Activated naive CD4-positive, alpha-beta T cell treated with anti-CD3 and anti-CD28 coated beads, Interleukin-2, amount 10 ng/mL, durations not matched to agents 7 days and 5 days (primary cell): ENCODE measurements at places on chromosomes 11 and 22.

DNA sequence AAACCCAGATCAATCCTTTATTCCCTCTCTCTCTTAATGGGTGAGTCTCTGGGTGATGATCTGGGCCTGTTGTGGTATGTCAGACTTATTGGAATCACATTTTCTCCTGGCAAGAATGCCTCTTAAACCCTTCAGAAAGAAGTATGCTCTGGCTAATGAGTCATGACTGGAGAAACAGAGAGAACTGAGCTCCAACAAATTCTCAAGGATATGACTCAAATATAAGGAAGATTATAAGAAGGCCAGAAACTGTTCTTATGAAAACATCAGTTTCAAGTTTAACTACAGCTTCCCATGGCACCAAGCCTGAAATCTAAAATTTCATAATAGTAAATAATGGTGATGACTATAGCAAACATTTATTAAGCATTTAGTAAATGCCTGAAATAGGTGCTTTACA is 83.9 kb downstream of the OR5AK2 start:
- DNase-seq, result no peak

DNA sequence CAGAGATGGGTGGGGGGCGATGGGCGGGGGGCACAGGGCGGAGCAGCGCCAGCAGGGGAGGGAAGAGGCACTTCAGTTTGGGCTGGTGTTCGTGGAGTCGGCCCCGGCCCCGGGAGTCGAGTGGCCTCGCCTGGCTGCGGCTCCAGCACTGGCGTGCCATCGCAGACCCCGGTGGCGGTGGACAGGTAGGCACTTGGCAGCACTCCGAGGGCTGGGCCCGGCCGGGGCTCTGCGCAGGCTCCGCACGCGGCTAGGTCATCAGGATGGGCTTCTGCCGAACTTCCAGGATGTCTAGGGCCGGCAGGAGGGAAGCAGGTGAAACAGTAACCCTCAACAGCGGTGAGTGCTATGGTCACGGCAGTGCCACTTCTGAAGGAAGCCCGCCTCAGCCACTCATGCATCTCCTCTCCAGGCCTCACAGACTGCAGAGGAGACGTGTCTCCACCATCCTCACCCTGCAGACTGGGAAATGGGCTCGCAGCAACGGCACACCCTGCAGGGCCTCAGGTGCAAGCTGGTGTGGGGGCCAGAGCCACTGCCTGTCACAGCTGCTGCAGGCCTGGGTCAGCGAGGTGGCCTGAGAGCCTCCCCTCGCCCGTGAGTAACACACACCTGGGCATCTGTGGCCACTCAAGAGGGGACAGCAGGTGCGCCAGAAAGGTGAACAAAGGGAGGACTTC is 33.3 kb downstream of the NUP50 start:
- no peak for DNase-seq

DNA sequence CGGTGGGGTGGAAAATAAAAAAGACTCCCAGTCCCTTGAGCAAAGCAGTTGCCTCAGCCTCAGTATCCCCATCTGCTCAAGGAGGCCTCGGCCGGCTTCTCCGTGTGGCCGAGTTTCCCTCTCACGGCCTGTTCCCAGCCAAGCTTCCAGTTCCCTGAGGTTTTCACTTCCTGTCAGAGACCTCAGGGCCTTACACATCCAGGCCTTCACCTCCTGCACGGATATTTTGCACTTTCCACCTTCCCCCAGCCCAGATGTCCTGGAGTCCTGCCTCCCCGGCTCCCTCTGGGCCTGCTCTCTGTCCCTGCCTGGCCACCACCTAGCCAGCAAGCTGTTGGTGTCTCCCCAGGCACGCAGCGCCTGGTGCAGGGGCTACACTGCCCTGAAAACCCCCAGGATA is 41.1 kb upstream of the CD82 start:
- no peak for DNase-seq

DNA sequence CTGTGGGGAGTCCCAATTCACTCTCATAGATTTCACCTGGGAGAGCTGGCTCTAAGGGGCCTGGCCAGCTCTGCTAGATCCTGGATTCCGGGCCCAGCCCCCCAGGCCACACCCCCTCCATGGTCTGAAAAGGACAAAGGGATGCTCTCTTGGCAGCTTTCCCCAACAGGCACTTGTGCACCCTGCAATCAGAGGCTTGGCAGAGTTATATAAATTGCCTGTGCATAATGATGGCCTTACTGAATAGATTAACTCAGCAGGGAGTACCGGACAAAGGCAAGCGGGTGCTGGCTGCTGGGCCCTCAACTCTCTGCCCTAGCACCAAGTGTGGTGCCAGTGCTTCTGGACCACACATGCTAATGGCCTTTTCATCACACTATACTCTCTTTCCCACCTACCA is 461.6 kb downstream of the BUD13 start:
- DNase-seq, result no peak

GRCh38 chr11:23875176-23875850 is 621.5 kb upstream of the LUZP2 start:
- no peak for DNase-seq

DNA sequence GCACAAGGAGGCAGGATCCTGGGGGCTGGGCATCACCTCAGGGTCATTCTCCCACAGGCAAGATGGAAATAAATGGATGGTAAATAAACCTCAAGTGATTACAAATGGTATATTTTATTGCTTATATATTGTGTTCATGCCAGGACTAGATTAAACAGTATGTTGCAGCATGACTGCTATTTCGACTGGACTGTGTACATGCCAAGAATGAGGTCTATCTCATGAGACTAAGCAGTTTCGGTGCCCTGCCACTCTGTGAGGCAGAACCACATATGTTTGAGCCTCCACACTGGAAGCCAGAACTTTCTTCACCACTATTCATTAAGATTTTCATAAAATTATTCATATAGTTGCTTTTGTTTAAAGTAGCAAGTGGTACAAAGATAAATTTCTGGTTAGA is 140.2 kb downstream of the DDX10 start:
- no peak for DNase-seq

DNA sequence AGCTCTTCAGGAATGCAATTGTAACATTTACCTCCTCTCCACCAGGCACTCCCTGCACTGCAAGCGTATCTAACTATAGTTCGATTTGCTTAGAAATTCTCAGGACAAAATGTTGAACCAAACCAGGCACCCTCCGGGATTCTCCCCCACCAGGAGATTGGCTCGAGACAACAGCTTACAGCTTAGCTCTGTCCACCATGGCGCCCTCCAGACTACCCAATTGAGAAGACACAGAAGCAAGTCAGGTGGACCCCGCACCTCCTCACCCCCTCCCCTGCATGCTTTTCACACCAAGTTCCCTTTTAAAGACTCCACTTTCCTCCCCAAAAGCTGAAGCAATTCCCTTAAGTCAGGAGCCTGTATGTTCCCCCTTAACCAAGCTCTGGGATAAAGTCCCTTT is 34.7 kb upstream of the RFPL3 start:
- DNase-seq, result no peak

DNA sequence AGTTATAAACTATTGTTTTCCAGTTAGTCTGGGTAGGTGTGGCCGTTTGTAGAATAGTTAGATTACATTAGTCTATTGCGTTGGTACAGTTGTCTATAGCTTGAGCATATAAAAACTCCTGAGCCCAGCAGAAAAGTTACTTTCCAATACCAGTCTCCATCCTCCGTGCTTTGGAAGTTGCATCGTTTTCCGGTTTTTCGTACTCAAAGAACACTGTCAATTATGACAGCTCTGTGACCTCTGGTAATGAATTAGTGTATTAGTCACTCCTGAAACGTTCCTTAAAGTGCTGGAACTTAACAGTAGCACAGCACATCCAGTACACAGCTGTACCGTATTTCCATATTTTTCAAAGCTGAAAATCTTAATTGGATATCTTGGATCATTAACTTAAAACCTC is 808 bp upstream of the MSANTD2 start:
- no peak for DNase-seq

- DNase-seq, result peak; percentile 78
Measured at GRCh38 chr22:38824585-38824984, 19.2 kb downstream of the NPTXR start.

GRCh38 chr11:94405062-94405833 is 4.0 kb upstream of the GPR83 start:
- DNase-seq, result no peak

- DNase-seq, result no peak
Measured at GRCh38 chr11:79400717-79401330, 40.0 kb downstream of the TENM4 start.

GRCh38 chr11:60328460-60328859 is 1.4 kb downstream of the MS4A6E start:
- no peak for DNase-seq

- no peak for DNase-seq
Measured at GRCh38 chr11:15668718-15669117, 554.0 kb downstream of the INSC start.

- no peak for DNase-seq
Measured at GRCh38 chr22:39952347-39952746, 7.8 kb upstream of the TMA7B start.

DNA sequence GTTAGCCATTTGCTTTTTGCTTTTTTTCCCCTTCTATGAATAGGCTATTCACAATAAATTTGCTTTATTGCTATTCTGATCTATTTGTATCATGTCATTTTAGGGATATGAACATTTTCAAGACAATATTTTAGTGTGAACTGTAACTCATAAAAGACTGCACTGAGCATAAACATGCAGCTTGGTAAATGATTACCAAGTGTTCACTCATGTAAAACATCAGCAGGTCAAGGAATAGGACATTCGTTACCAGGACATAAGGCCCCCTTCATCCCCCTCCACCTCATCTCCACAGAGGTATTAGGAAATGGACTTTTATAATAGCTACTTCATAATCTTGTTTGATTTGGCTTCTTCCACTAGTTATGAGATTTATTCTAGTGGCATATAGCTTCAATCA is 12.4 kb downstream of the NLRP14 start:
- no peak for DNase-seq

DNA sequence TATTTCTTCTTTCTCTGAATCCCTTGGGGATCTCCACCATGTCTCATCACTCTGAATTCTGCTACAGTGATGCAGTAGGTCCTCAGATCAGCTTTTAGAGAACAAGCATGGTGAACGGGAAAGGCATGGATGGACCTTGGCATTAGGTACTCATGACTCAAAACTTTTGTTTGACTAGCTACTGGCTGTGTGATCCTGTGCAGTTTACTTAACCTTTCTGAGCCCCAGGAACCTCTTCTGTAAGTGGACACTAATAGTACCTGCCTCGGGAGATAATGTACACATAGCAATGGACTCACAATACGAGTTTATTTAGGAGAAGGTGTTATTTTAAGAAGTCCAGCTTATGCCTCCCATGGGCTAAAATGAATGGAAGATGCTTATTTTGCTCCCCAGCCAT is 184.7 kb upstream of the TBCEL start:
- no peak for DNase-seq

DNA sequence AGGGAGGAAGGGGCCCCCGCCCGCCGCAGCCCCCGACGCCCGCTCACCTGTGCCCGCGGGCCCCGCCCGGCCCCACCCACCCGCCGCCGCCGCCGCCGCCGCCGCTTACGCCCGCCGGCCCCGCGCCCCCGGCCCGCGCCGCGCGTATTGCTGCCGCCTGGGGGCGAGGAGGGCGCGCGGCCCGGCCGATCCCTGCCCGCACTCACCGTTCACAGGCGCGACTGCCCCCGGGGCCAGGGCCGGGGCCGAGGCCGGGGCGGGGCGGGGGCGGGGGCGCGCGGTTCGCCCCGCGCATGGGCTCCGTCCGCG is 212 bp downstream of the HRAS start:
- DNase-seq, result no peak

DNA sequence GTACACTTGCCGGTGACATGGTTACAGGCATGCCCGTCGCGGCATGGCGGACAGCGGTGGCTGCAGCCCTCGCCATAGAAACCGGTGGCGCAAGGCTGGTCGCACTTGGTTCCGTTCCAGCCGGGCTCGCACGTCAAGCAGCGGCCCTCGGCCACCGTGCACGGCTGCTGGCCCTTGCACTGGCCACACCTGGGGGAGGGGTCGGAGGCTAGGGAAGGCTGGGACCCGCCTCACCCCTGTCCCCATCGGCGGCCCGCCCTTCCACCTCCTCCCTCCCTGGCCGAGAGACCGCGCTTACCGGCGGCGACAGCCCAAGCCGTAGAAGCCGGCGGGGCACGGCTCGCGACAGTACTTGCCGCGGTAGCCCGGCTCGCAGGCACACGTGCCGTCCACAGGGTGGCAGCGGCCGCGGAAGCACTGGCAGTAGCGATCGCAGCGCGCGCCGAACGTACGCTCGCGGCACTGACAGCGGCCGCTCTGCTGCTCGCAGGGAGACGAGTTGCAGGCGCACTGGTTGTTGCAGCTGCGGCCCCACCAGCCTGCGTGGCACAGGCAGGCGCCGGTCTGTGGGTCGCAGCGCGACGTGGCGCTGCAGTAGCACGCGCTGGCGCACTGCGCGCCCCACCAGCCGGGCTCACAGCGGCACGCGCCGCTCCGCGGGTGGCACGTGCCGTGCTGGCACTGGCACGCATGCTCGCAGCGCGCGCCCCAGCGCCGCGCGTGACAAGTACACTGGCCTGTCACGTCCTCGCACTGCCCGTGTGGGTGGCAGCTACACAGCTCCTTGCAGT is 6.7 kb downstream of the SCARF2 start:
- DNase-seq, result peak; percentile 73

- no peak for DNase-seq
Measured at GRCh38 chr11:32154275-32154674, 63.4 kb downstream of the RCN1 start.

DNA sequence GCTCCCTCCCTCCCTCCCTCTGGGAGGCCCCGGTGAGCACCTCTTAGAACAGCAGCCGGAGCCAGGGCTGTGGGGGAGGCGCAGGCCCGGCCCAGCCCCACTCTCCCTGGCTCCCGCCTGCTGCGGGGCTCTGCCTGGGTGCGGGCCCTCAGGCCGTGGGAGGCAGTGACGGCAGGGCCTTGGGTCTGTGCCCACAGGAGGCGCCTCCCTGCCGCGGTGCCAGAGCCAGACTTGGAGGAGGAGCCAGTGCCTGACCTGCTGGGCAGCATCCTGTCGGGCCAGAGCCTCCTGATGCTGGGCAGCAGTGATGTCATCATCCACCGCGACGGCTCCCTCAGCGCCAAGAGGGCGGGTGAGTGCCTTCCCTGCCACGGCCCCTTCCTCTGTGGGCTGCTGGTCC is 9.5 kb downstream of the IRF7 start:
- DNase-seq, result no peak

DNA sequence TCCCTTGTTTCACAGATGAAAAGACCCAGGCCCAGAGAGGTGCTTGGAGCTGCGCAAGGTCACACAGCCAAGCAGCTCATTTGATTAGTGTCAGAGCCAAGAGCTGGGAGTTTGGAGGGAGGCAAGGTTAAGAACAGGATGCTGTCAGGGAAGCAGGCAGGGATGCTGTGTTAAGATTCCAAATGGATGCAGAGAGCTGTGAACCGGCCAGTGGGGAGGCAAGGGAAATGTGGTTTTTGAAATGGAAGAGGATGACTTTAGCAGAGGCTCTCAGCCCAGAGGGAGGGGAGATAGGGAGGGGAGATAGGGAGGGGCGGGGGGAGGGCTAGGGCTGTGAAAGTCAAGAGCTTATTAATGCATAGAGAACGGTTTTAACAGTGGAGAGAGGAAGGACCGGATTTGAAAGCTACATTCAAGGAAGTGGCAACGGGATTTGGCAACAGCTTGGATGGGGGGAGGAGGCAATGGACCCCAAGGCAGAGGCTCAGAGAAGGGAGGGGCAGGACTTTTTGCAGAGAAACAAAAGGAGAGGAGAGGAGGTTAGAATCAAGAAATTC is 13.0 kb downstream of the RTN4RL2 start:
- DNase-seq, result no peak

GRCh38 chr11:134517115-134517514 is 105.1 kb upstream of the B3GAT1 start:
- no peak for DNase-seq
